Stimulated activated CD4-positive, alpha-beta T cell treated with anti-CD3 and anti-CD28 coated beads, Interleukin-2, amount 100 ng/mL, for 24 hours (primary cell): ENCODE measurements at places on chromosomes 2 and 18.

DNA sequence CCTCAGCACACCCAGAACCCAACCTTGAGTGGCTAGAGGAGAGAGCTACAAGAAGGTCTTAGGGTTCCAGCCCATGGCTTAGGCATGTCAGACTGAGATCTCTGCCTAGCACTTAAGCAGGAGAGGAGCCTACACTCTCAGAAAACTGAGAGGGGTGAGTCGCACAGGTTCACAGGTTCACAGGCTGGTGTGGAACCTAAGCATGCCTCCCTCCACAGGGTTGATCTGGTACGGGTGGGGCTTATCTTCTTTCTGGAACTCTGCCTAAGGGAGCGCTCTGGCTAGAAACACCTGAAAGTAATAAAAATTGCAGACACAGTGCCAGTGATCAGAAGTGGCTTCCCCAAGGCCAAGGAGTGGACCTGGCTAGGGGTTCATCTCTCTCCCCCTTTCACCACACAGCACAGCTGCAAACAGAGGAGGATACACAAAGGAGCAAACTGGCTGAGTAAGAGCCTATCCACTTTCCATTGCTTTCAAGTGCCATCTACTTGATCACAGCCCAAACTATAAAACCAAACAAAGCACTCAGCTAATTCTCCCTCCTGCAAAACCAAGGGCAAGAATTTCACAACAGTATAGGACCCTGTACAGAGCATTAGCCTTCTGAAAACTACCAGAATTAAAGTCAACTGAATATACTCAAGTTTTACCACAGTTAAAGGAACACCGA is 481.9 kb upstream of the SETBP1 start:
- no peak for DNase-seq

GRCh38 chr2:3447789-3448317 is 68.4 kb downstream of the TRAPPC12 start:
- no peak for DNase-seq

DNA sequence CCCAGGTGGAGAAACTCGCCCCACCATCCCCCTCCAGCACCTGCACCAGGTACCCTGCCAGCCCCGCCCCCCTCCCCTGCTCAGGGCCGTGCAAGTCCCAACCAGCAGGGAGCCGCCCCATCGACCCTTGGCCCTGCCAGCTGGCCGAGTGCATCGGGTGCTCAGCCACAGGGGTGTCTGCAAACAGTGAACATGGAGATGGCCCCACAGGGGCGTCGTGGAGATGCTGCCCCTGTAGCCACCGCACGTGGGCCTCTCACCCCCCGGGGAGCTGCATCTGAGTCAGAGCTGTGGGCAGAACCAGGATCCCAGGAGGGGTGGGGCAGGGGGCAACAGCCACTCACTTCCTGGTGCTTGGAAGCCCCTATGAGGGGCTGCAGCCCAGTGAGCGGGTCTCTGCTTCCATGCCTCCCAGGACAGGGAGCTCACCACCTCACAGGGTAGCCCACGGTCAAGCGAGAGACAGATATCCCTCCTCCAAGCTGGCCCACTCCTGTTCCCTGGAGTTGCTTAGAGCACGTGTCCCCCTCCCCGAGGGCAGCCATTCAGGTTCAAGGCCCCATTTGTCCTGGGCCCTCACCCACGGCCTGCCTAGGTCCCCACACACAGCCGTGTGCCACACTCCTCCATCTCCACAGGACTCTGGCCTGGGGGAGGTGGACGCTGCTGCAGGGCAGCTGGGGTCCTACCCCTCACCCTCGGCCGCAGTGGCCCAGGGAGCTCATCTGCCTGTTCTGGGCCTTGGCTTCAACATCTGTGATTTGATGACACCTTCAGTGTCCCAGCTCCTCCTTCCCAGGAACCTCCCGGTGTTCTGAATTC is 1.1 kb upstream of the MAB21L4 start:
- DNase-seq: no peak

DNA sequence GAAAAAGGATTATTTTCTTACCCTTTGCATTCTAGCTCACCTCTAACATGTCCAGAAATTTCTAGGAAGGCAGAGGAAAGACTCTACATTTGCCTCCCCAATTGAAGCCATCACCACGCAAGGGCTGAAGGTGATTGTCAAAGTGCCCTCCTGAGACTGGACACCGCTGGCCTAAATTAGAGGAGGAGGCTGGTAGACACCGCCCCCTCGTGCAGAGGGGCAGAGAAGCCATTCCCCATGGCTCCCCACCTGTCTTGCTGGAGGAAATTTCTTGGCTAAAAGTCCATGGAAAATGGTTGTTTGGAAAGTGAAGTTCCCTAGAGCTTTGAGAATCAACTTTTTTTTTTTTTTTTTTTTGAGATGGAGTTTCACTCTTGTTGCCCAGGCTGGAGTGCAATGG is 31.3 kb upstream of the CREB1 start:
- DNase-seq: no peak

GRCh38 chr2:69309351-69310110 is 77.5 kb downstream of the GFPT1 start:
- DNase-seq: no peak

GRCh38 chr2:130936451-130936850 is 99.7 kb downstream of the ARHGEF4 start:
- no peak for DNase-seq

GRCh38 chr18:44374966-44375365 is 305.7 kb upstream of the SETBP1 start:
- no peak for DNase-seq

DNA sequence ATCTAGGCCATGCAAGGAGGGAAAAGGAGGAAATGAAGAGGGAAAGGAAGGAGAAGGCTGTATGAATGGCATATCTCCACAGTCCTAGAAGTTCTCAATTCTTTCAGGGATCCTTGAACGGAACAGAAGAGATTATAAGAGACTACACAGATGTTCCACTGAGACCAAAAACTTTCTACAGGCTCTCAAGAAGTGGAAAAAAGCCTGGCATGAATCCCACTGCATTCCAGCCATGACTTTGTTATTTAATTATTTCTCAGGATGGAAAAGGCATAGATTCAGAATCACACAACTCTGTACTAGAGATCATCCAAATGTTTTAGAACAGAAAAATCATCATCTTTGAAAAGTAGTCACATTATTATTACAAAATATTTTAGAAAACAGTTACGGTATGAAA is 131.7 kb upstream of the CDH20 start:
- DNase-seq: no peak

- no peak for DNase-seq
Measured at GRCh38 chr18:13606604-13607254, 119.6 kb downstream of the FAM210A start.

DNA sequence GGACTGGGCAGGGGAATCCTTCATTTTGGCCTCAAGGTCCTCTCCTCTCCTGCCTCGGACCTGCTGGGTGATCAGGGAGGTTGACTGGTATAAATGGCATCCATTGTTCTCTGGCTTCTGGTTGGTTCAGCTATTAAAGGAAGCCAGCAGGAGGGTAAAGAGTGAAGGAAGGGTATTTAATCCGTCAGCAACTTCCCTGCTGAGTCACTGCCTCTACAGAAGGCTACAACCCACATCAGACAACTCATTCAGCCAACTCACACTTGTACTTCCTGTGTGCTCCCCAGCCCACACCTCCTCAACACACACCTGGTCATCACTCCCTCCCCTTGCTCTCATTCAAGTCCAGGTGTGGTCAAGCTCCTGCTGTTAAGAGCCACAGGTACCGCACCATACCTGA is 68.3 kb upstream of the MRPS9 start:
- no peak for DNase-seq

GRCh38 chr2:130827502-130828251 is 9.0 kb upstream of the ARHGEF4 start:
- no peak for DNase-seq

DNA sequence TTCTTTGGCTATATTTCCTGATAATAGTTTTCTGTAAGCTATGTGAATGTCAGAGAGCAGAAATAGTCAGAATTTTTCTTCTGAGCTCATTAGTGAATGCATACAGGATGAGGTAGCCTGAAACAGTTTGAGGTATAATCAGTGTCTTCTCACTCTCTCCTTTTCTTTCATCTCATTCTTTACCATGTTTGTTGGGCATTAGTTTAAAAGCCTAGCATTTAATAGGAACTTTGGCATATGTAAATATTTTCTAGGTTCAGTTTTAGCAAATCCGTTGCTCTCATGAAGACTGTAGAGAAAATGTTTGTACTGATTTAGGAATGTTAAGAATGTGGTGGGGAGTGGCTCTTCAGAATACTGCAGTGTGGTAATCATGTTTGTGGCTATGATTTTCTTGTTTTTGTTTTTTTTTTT is 119.4 kb downstream of the PARD3B start:
- DNase-seq: no peak

DNA sequence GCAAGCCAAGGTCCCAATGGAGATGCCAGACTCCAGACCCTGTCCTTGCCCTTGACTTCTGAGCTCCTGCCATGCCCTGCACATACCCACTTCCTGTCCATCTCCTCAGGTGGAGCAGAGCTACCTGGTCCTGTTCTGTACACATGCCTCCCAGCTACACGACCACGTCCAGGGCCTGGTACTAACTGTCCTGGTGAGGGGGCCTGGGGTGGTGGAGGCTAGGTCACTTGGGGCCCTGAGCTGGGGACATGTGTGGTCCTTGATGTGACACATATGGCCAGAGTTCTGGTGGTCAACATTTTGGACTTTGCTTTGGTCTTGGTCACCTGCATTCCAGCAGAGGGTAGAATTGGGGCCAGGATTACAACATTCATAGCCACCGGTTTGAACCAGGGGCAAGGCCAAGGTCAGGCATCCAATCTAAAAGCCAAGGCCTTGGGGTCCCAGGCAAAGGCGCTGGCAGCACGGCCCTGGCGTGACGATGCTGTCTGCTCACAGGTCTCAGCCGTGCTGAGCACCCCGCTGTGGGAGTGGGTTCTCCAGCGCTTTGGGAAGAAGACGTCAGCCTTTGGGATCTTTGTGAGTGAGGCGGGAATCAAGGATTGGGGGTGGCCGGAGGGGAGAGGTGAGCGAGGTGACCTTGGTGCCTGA is 12.6 kb downstream of the MFSD2B start:
- DNase-seq: no peak

- DNase-seq: no peak
Measured at GRCh38 chr2:3771576-3771975, 68.2 kb downstream of the DCDC2C start.

GRCh38 chr2:199064201-199064600 is 393.5 kb downstream of the SATB2 start:
- no peak for DNase-seq

DNA sequence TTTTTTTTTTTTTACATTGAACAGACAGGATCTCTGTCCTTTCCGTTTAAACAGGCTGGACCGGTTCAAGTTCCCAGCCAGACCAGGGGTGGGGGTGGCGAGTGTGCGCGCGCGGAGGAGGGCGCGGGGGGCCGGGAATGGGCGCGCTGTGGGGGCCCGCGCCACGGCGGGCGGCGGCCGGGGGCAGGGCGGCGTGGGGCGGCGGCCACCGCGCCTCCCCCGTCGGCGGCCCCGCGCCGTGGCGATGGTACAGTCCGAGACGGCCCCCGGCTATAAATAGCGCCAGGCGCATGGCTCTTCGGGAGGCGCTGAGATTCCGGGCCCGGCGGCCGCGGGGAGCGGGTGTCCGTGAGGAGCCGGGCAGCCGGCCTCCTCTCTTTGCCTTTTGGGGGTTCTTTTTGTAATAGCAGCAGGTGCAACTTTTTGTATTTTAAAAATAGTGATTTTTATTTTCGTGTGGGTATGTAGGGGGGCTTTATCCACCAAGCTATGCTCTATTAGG is 430 bp upstream of the CELF4 start:
- DNase-seq: no peak

DNA sequence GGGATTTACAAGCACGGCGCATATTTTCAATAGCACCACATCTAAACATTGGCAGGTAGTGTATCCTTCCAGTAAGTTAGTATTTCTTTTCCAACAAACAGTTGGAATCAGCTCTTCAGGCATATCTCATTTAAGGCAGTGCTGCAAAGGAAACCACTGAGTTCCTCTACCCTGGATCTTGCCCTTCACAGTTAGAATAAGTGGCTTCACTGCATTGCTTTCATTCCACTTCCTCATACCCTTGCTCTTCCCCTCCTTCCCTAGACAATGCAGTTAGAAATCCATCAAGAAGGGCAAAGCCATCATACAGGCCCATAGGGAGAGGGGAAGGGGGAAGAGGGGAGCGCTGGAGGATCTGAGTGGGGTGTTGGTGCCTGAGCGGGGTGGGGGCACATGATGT is 173.7 kb downstream of the FBXO15 start:
- no peak for DNase-seq

DNA sequence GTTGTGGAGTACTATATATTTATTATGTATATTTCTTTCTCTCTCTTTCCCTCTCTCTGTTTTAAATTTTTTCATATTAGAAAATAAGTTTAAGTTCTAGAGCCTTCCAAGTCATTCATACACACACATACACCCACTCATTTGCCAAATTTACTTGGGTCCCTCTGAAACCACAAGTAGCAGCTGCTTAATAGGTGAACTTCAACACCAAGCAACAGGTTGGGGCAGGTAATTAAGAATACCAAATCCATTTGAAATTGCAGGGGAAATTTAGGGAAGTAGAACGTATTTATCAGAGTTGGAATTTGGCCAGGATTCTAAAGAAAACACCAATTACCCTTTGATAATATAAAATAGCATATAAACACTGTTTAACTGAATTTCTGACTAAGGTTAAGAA is 75.0 kb upstream of the RBBP8 start:
- DNase-seq: no peak

DNA sequence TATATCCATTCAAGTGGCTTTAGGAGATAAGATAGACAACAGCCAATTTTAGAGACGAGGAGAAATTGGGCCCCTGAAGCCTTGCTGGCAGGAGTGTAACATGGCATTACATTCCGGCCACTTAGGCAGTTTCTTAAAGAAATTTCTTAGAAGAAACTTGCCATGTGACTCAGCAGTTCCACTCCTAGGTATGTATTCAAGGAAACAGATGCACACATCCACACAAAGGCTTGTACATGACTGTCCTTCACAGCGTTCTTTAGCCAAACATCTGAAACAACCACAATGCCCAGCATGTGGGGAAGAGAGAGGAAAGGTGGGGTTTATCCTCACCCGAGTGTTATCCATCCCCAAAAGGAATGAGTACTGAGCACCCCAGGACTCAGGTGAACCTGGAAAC is 107.1 kb downstream of the NFATC1 start:
- peak; percentile 11 for DNase-seq

DNA sequence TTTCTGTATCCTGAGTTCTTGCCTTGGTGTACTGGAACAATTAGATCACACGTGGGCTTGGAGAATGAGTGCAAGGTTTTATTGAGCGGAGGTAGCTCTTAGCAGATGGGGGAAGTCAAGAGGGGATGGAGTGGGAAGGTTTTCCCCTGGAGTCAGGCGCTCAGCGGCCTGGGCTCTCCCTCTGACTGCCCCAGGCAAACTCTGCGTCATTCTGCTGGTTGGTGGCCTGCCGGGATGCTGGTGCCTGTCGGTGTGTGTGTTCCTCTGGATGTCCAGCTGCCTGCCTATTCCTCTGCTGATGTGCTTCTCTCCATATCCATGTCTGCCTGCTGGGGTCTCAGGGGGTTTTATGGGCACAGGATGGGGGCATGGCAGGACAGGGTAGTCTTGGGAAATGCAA is 111.0 kb downstream of the TRIB2 start:
- no peak for DNase-seq
